HepG2 (cell line): ENCODE measurements at places on chromosomes 7 and 10.
A peak's percentile ranks its signal among the peaks of the same experiment; 100 is the strongest.

DNA sequence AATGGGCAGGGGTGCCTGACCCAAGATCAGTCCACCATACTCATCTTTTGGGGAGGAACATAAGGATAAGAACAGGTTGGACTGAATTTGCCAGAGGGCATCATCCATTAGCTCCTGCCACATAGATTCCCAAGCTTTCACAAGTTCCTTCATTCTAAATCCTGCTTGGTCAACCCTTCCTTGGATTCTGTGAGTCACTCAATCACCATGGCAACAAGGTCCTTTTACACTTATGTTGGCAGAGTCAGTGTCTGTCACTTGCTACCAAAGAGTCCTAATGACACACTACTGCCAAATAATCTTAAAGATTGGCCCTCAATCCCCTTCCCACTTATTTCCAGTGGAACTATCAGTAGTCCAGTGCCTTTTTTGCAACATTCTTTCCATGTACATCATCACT is 5.0 kb upstream of the LGI1 start:
- DNase-seq = no peak

GRCh38 chr10:128009372-128010126 is 102.6 kb downstream of the PTPRE start:
- no peak for DNase-seq

GRCh38 chr10:7410301-7410861 is 453 bp downstream of the SFMBT2 start:
- DNase-seq = no peak

GRCh38 chr7:17599733-17600339 is 301.4 kb downstream of the AHR start:
- no peak for DNase-seq

DNA sequence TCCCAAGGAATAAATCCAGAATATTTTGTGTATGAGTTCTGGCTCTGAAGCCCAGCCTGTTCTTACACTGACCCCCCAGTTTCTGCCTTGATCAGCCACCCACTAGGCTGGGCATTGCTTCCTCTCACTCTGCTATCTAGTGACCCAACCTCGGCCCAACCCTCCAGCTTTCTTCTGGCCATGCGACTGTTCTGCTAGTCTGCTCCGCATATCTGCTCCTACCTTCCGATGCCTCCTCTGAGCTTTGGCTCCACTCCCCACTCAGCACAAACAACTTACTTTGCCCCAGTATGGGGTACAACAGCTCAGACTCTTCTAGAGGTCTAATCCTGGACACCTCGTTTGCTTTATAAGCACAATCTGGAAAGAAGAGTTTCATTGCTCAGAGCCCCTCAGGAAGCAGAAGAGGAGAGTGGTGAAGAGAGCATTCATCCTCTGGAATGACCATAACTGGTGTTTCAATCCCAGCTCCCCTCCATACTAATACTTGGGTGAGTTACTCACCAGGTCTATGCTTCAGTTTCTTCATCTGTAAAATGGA is 99.6 kb downstream of the NPSR1 start:
- no peak for DNase-seq

GRCh38 chr10:132806110-132806509 is 20.2 kb upstream of the NKX6-2 start:
- no peak for DNase-seq

- no peak for DNase-seq
Measured at GRCh38 chr10:4652111-4653010, 173.6 kb upstream of the AKR1E2 start.

GRCh38 chr10:130215151-130215930 is 79.2 kb downstream of the GLRX3 start:
- DNase-seq = no peak

DNA sequence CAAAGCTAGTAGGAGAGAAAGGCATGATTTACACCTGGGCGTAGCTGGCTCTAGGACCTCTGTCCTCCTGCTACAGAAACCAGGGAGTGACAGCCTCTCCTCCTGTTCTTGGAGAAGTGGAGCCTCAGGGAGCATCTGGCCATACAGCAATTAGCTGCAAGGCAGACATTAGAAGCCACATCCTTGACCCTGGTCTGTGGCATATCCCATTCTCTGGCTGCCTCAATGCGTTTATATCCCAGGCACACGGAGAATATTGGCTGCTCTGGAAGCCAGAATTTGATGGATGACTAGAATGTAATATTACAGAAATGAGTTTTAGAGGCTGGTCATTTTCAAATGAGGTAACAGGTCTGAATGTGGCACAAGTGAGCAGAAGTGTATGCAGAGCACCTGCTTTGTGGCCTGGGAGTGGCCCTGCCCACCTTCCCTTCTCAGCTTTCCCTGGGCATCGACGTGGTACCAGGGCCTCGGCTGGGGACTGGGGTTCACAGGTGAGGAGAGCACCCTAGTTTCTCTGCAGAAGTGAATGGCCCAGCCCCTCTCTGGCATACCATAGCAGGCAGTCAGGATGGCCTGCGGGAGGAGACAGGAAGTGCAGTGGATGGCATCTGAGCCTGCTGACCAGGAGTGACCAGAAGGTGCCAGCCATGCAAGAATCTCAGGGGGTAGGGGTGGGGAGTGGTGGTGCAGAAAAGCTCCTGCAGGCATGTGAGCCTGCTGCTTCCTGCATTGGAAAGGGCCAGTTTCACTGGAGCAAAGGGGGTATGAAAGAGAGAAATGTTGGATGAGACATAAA is 367.2 kb upstream of the ZNF32 start:
- no peak for DNase-seq

- DNase-seq = no peak
Measured at GRCh38 chr7:71731740-71732139, 599.8 kb downstream of the GALNT17 start.

- peak; percentile 20 for DNase-seq
Measured at GRCh38 chr7:68038621-68039314, 1042.1 kb downstream of the TYW1 start.

- no peak for DNase-seq
Measured at GRCh38 chr10:106925191-106925590, 239.3 kb downstream of the SORCS1 start.

- DNase-seq = peak; percentile 72
Measured at GRCh38 chr7:48139459-48139858, 31.8 kb upstream of the ABCA13 start.

GRCh38 chr10:20990604-20991003 is 93.5 kb upstream of the NEBL start:
- DNase-seq = no peak

- peak; percentile 41 for DNase-seq
Measured at GRCh38 chr7:4345004-4345403, 337.1 kb upstream of the FOXK1 start.

GRCh38 chr7:101550641-101551541 is 78.2 kb downstream of the MYL10 start:
- no peak for DNase-seq

DNA sequence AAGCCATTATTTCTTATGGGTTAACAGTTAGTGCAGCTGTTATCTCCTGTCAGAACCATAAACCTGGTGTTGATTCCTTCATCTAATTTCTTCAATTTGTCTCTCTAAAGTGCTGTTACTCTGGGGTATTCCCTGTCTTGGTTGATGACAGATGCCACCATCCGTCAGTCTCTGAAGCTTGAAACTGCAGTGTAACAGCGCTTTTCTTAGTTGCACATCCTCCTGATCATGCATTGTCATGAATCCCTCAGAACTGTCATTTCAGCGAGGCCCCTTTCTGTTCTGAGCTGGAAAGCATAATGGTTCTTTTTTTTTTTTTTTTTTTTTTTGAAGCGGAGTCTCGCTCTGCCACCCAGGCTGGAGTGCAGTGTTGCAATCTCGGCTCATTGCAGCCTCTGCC is 193.9 kb downstream of the SDK1 start:
- DNase-seq = no peak

DNA sequence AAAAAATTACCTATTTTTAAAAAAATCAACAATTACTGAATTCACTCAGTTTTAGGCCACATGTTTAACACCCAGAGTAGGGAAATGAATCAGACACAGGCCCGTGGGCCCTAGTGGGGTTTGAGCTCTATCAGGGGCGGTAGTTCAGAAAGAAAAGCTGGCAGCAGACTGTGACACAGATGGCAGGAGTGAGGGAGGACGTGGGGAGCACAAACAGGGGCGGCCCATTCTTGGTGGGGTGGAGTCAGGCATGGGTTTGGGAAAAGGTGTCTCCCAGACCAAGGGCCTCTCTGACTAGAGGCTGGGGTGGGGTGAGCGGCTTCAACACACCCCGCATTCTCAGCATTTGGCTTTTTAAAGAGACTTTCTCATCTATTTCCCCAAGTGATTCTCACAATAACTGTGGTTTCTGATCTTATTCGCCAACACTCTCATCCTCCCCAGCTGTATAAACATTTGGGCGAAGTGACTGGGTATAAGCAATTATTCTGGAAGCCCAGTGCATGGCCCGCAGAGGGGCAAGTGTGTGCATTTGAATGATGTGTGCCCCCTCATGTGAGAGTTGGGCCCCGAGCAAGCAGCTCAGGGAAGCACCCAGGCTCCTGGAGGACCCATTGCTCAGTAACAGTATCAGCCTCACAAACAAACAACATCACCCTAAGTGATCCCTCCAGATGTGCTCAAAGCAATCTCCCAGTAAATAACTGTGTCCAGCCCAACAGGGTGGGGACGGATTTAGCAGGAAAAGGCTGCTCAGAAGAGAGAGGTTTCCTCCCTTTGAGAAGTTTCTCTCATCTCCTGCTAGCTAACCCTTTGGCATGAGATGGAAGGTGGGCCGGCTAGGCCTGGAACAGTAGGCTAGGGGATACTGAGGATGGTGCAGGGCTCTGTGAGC is 437.6 kb upstream of the ZMIZ1 start:
- DNase-seq = no peak

DNA sequence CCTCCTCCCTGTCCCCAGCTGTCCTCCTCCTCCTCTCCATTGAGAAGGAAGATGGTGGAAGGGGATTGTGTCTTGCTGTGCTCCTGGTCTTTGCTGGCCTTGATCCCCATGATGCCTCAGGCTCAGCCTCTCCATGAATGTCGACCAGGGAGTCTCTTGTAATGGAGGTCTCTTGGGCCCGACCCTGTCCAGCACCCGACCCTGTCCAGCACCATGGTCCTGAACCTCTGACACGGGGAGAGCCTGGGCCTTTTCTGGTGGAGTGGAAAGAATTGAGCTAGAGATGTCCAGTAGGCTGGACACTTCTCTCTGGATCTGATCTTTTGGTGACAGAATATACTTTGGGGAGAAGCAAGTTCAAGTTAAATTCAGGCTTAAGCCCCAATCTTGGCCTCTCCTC is 42.3 kb upstream of the HMX3 start:
- no peak for DNase-seq

DNA sequence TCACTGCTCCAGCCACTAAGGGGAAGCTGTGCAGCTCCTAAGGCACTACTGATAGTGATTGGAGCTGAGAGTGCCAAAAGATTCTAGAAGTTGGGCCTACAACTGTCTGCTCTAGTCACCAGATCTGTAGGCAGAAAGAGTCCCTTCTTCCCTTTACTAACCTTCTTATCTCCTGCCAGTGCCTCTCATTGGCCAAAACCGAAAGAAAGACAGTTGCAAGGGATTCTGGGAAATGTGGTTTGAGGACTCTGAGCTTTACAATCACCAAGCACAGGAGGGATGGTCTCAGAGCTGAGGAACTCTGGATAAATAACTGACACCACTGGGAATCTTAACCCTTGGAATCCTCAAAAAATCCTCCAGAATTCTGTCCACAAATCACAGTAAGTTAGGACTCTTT is 615.8 kb downstream of the CCSER2 start:
- no peak for DNase-seq

GRCh38 chr10:31140716-31141115 is 109.1 kb upstream of the ZNF438 start:
- no peak for DNase-seq

DNA sequence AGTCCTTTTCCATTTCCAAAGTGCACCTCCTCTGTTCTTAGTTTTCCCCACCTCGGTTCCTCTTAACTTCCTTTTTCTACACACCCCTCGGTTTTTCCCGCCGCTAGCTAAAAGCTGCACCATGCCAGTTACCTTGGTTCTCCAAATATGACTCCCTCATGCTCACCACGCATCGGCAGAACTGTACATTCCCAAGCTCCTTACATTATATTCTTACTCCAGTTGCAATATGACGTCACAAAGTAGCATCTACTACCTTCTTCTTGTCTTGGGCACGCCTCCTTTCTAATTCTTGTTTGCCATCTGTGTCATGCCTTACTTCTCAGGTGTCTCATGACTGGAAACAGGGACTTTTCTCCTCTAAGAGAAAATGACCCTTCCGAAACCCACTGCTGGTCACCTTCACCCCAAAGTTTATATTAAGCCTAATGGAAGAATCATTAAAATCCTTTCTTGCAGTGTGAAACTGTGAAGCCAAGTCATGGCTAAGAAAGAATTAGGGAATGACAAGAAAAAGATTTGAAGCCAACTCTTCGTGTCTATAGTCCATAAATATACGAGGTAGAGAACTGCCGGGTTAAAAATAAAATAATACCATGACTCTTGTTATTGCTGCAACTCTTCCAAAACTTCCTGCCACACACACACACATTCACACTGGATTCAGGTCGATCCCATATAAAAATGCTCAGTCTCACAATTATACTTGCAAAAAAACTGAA is 1.7 kb downstream of the ESYT2 start:
- no peak for DNase-seq

DNA sequence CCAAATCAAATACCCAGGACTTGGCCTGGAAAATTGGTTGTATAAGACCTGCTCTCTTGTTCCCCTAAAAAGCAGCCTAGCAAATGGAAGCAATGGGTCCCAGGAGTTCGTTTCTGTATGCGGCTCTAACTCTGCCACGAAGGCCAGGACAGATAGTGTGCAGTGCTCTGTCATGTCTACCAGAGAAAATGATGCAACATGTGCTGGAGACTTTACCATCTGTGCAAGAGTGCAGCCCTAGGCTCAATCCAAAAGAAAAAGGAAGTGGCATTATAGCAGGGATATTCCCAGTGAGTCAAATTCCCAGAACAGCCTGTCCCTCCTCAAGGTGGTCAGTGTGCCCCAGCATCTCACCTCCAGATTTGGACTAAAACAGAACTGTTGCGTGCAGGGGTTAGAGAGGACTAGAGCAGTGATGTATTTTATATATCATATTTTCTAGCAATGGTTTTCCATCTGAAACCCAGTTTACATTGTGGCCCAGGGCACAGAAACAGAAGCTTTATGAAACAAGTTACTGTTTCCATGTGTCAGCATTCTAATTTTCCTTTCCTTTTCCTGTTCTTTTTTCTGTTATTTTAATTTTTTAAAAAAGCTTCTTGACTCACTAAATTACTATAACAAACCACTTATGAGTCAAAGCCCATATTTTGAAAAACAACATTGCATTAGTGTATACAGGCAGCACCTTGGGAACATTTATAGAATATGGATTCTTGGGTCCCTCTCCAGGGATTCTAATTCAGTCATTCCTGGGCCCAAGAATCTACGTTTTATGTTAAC is 311.2 kb downstream of the RNLS start:
- no peak for DNase-seq

GRCh38 chr10:87656431-87657072 is 3.1 kb upstream of the PAPSS2 start:
- DNase-seq = peak; percentile 51

GRCh38 chr10:48659790-48660189 is 24.9 kb upstream of the WDFY4 start:
- no peak for DNase-seq

GRCh38 chr7:4700577-4701235 is 18.6 kb downstream of the FOXK1 start:
- DNase-seq = no peak
